Stimulated activated CD4-positive, alpha-beta T cell treated with anti-CD3 and anti-CD28 coated beads, Interleukin-4, amount 100 ng/mL, for 24 hours (primary cell): ENCODE measurements at places on chromosomes 1 and 21.

GRCh38 chr1:84583648-84584047 lies 9.4 kb upstream of the CTBS start:
- no peak for DNase-seq

- no peak for DNase-seq
Observed at GRCh38 chr1:158003406-158003800, 10.0 kb downstream of the KIRREL1 start.

DNA sequence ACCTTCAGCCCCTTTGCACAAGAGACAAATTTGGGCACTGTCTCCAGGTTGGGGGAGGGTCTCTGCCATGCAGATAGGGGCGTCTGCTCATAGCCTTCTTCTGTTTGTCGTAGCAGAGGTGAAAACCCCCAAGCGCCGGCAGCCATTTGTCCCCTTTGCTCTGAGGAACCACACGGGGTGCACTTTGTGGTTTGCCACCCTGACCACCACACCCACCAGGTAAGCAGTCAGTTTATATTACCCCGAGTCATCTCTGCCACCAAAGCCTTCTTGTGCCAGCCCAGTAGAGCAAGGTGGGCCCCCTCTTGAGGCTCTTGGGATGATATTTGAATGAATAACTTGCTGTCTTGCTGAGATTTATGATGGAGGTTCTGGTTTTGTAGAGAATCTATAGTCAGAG lies 111.8 kb downstream of the VPS13D start:
- DNase-seq: no peak

DNA sequence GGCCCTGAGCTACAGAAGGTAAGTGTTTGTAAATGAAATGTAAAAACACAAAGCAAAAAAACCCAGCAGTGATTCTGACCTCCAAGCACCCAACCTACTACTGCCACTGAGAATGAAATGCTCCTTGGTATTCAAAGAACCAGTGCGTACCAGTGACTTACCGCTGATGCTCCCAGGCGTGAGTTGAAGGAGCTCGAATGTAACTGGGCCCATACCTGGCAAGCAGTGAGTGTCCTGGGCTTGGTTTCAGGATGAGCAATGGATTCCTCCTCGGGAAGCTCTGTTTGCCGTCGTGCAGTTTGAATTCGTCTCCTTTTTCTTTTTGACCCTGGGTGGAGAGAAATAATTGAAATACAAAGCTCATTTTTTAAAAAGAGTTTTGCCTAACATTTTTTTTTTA lies 121.9 kb downstream of the ATG4C start:
- no peak for DNase-seq

DNA sequence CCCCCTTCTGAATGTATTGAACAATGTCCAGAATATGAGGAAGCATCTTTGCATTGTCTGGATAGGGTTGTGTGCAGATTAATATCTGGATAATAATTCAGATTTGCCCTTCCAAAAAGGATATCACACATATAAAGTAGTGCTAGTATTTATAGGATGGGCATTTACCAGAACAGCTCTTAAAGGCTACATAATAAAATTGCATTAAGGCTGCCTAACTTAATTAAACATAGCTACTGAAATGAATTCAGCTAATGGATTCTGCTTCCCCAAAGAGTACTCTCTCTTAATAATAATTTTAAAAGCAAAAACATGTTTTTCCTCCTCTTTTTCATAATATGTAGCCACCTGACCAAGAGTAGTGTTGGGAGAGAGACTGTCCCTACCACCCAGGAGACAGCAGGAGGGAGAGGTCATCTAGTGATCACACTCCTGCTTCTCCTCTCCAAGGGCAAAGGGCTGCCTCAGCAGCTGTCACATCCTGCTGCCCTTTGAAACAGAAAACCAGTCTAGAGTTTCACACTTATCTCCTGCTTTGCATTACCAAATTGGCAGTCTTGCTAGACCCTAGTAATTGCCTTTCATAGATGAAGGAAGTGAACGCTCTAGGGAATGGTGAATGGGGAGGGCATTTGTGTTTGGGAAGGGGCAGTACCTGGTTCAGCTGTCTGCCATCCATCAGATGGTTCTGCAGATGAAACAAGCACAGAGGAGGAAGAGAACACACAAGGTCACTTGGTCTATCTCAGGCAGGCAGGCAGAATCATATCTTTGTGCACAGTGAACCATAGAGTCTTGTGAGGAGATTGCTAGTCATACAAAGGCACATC lies 29.3 kb upstream of the DDAH1 start:
- no peak for DNase-seq

DNA sequence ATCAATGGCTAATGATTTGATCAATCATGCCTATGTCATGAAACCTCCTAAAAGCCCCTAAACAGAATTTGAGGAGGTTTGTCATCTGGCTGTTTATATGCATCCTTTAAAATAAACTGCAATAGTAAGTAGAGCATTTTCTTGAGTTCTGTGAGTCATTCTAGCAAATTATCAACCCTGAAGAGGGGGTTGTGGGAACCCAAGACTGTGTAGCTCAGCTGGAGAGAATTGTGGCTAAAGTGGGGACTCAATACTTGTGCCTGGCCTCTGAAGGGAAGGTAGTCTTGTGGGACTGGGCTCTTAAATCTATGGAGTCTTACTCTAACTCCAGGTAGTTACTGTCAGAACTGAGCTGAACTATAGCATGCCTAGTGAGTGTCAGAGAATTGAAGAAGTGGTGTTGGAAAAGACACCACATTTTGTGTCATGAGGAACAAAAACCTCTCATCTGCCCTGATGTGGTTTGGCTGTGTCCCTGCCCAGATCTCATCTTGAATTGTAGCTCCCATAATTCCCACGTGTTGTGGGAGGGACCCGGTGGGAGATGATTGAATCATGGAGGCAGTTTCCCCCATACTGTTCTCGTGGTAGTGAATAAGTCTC lies 402.4 kb downstream of the USH2A start:
- no peak for DNase-seq

GRCh38 chr1:166884971-166885370 lies 8.9 kb upstream of the TADA1 start:
- no peak for DNase-seq

DNA sequence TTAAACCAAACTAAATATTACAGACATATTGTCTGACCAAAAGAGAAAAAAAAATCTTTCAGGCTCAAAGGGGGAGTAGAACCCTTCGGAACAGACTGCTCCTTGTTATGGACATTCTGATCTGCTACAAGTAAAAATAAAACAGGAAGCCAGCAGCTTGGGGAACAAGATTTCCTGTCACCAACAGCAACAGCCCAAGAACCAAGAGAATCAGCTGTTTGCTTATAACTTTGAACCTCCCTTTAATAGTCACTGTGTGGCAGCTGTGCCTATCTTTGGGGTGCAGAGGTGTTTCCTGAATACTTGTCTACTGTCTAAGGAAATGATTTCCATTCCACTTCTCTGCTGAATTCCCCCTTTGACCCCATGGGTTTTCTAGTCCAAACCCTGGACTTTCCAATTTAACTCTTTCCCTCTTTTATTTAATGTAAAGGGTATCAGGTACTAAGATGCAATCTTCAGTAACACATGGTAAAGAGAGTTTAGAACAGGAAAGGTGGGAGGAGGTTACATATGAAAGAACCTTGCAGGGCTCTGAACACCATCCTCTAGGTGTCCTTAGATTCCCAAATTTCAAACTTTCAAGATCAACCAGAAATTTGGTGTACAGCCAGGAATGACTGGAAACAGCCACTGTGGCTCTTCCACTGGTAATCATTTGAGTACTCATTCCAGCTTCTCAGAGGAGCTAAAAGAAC lies 38.6 kb downstream of the GPR3 start:
- no peak for DNase-seq

DNA sequence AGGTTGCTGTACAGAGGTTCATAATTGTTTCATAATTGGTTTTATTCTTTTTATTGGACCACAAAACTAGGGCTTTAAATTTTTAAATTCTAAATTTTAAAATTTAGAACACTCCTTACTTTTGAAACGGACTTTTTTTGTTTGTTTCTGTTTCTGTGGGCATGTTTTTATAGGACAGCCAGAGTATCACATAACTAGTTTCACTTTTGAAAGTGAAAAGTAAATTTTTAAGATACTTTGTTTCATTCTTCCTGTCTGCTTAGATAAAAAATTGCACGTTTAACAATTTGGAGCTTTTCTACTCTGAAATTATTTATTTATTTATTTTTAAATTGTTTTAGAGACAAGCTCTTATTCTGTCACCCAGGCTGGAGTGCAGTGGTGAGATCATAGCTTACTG lies 29.7 kb downstream of the MDM4 start:
- DNase-seq: no peak

GRCh38 chr1:99957818-99958217 lies 12.0 kb upstream of the SLC35A3 start:
- no peak for DNase-seq

DNA sequence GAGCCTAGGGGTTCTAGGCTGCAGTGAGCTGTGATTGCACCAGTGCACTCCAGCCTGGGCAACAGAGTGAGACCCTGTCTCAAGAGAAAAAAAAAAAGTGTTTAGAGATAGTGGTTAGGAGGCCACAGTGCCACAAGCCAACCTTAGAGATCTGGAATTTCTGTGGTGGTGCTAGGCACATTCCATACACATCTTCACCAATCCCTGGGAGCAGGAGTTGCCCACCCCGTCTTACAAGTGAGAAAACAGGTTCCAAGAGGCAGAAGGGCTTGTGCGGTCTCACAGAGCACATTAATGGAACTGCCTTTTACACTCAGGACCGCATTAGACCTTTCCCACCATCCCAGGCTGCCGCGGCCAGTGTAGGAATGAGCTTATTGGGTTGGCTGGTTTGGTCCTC lies 93.2 kb downstream of the EPHB2 start:
- no peak for DNase-seq

DNA sequence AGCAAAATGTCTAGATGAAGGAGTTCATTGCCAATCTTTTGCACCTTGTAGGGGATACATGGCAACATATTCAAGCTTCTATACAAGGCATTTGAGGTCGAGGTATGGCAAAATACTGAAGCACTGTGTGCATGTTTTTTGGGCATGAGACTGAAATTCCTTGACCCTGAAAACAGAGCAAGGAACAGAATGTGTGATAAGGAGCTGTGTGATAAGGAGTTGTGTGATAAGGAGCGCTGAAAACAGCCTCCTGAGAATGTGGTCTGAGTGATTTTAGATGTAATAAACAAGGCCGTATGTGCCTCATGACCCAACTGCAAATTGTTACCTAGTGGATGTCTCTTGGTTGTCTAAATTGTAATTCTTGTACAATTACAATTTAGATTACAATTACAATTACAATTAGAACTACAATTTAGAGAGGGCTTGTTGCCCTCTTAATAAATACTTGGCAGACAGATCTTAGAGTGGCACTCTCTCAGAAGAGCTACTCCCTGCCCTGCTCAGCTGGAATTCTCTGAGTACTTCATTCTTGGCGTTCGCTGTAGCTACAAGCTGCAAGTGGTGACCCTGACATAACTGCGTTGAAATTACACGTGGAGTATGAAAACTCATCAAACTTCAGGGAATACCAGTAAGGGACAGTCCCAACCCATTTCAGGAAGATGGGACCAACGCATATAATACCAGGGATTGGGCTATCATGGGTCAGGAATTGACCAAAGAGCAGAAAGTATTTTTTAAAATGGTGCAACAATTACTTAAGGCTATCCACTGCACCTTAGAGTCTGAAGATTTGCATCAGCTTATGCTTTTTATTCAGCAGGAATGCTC lies 20.0 kb upstream of the ITLN1 start:
- no peak for DNase-seq

- no peak for DNase-seq
Observed at GRCh38 chr1:229063154-229063773, 207.6 kb upstream of the RAB4A start.

- no peak for DNase-seq
Observed at GRCh38 chr1:3456449-3456963, 2.0 kb downstream of the ARHGEF16 start.

GRCh38 chr1:110440877-110441276 lies 10.1 kb upstream of the PROK1 start:
- DNase-seq: no peak

- DNase-seq: no peak
Observed at GRCh38 chr1:66576645-66577044, 42.7 kb downstream of the SGIP1 start.

DNA sequence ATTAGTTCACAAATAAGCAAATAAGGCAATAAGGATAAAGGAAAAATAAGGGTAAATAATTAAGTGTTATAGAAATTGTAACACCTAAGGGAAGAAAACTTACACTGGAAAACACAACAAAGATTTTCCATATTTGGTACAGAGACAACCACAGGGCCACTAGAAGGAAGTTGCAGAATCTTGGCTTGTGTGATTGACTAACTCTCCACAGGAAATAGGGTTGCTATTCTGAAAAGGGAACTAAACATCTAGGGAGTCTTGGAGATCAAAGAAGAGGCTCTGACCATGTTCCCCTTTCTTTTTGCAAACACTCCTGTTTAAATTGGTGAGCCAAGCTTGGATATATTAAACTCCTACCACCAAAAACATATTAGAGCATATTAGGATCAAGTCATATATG lies 59.1 kb downstream of the APCS start:
- DNase-seq: no peak

GRCh38 chr1:42957229-42957879 lies 1.3 kb downstream of the SLC2A1 start:
- no peak for DNase-seq

GRCh38 chr1:183569801-183570200 lies 20.5 kb downstream of the NCF2 start:
- DNase-seq: no peak

GRCh38 chr1:62090016-62090415 lies 104.6 kb upstream of the L1TD1 start:
- DNase-seq: no peak

DNA sequence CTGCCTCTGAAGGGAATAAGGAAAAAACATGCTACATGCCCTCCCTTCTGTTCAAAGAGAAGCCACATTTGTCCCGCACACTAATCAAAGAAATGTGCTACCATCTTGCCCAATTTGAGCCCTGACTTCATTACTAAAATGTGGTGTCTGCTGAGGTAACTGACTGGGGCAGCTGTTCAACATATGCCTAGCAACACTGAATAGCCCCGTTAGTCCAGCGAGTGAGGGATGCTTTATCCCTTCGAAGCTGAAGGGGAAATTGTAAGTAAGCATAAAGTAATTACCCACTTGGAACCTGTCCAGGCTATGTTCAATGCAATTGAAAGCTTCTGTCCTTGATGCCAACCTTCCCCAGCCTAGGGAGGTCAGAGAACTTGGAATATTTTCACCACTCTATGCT lies 310.6 kb downstream of the SEC16B start:
- DNase-seq: no peak

DNA sequence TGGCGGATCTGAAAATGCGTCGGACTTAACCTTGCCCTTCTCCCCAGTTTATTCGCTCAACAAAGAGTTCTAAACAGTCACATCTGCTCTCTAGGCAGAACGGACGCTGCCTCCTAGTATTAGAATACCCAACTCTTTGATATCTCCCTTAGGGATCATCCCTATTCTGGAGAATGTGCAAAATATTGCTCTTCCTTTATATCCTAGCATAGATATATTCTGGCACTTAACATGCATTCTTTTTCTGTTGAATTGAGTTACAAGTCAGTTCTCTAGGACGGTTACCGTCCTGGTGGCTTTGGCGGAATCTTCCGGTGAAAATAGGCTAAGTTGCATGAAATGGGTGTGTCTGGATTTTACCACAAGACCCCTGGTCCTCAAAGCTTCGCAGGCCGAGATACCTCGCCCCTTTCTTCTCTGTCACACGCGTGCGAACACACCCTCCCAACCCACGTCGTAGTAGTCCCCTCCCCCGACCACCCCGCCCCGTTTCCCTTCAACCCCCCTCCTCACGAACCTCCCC lies 501 bp upstream of the DNAJC6 start:
- no peak for DNase-seq

- DNase-seq: no peak
Observed at GRCh38 chr1:8070381-8070811, 44.3 kb upstream of the ERRFI1 start.

GRCh38 chr1:31782421-31783410 lies 18.6 kb upstream of the ADGRB2 start:
- DNase-seq: no peak
